ENCODE measurements at places on chromosomes 2 and 18.

DNA sequence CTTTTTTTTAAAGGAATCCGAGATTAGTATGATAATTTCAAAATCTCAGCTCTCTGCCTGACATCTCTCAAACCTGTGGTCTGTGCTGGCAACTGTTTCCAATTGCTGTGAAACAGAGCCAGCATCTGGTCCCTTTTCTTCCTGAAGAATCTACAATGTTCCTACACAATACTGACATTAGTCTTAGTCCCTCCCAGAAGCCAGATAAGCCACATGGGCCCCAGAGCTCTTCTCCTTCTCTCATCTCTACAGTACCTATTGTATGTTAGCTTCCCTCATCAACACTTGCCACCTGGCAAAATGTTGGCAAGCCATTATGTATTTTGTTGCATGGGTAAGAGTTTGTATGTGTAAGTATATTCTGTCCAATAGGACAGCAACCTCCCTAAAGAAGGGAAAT is 62.9 kb upstream of the CDKL4 start:
- DNase-seq: no peak

DNA sequence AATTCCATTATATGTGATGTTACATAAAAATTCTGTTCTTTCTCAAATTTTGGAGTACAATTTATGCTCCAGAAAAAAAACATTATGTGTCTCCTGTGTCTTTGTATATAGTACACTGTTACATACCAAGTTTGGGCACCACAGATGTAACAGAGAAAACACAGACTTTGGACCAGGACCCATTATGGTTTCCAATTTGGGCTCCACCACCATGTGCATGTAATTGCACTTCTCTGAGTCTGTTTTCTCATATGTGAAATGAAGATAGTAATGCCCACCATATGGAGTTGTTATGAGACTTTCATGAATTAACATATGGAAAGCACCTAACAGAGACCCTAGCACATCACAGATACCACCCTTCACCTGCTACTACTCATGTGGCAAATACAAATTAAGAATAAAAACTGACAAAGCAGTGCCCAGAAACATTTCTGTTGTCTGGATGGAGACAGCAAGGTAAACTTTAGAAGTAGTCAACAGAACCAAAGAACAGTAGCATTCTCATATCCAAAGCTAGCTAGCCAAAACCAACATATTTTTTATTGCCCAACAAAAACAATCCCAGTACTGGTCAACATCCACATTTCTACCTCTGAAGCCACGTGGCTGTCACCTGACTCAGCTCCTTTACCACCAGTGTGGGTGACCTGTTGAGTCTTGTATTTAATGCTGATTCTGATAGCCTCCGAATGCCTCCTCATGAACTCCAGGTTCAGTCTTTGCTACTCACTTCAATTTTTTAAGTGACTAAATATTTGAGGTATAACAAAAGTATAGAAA is 42.9 kb downstream of the ANTXR1 start:
- no peak for DNase-seq

- no peak for DNase-seq
Measured at GRCh38 chr18:63909870-63910269, 2.1 kb downstream of the SERPINB10 start.

- no peak for DNase-seq
Measured at GRCh38 chr2:172081221-172082022, 3.9 kb upstream of the DLX1 start.

- DNase-seq: no peak
Measured at GRCh38 chr2:28607730-28608499, 112.1 kb downstream of the PLB1 start.
